Body of pancreas (tissue), 4 donors: ENCODE measurements at places on chromosomes 1 and 21. TPM values are rescaled to one million over a fixed set of nuclear protein-coding genes. Genes with fewer than 3 reads are reported as not detected.

GRCh38 chr1:5513846-5514526 lies 478.2 kb downstream of the NPHP4 start:
- DNase-seq, result peak; percentile 45
- H3K27ac ChIP-seq, result no peak overlapping the region
- H3K36me3 ChIP-seq, result no peaks in the 10 kb centered on the region

Gene PTPN7
- total RNA-seq, result 3.6 TPM

Gene TNFAIP8L2
- total RNA-seq, result 1.6 TPM

Gene TENT5C
- total RNA-seq, result 30.0 TPM

DNA sequence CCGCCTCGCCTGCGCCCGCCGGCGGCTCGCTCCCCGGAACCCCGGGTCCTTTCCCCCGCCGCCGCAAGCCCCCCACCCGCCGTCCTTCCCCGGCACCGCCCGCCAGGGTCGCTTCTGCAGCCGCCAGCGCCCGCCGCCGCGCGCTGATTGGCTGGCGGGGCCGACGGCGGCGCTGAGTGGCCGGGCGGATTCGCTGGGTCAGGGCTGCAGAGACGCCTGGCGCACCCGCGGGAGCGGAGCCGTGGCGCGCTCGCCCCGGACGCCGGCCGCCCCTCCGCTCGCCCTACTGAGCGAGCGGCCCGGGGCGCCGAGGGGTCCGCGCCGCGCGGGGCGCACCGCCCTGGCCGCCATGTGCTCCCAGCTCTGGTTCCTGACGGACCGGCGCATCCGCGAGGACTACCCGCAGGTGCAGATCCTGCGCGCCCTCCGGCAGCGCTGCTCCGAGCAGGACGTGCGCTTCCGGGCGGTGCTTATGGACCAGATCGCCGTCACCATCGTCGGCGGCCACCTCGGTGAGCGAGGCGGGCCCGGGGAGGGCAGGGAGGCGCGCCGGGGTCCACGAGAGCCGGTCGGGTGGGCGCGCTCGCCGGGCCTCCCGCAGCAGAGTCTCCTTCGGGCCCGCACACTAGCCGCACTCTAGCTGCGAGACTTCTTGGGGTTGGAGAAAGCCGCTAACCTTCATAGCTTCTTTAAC lies at the start of gene RIMKLA:
Gene RIMKLA, plus strand, starts transcription at position 207 of the 694 bp plus-strand sequence. Its CDS starts 143 bp downstream, at position 350.
- no peaks in the 10 kb centered on the region for H3K27me3 ChIP-seq
- peak; percentile 65 for DNase-seq
- no peaks in the 10 kb centered on the region for H3K36me3 ChIP-seq
- H3K4me1 ChIP-seq, result peaks cover 13% of the 10 kb centered on the region
- H3K4me3 ChIP-seq, result no peak within 1 kb of the TSS

DNA sequence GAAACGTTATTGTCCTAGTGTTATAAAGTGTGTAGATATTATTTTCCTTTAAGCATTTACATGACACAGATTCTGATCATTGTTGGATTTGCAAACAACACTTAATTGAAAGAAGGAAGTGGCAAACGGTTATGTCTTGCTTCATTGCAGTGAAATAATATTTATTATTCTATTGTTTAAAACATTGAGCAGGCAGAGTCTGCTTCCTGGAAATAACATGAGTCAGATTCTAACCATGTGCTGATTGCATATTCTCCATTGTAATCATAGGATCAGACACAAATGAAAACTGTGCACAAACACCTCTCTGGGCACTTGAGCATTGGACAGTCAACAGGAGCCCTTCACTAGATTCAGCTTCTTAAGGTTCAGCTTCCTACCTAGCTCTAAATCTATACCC lies 46.8 kb upstream of the USP25 start:
- no peak overlapping the region for H3K4me3 ChIP-seq
- no peaks in the 10 kb centered on the region for H3K36me3 ChIP-seq
- H3K27me3 ChIP-seq, result no peaks in the 10 kb centered on the region
- no peak for DNase-seq
- no peaks in the 10 kb centered on the region for H3K4me1 ChIP-seq

- no peaks in the 10 kb centered on the region for H3K36me3 ChIP-seq
- H3K4me3 ChIP-seq, result no peak overlapping the region
- no peaks in the 10 kb centered on the region for H3K27me3 ChIP-seq
- no peak overlapping the region for H3K27ac ChIP-seq
Measured at GRCh38 chr1:245383396-245384330, 228.9 kb downstream of the KIF26B start.
